ENCODE measurements at places on chromosomes 3 and 15. TPM values are rescaled to one million over a fixed set of nuclear protein-coding genes. Genes with fewer than 3 reads are reported as not detected.

DNA sequence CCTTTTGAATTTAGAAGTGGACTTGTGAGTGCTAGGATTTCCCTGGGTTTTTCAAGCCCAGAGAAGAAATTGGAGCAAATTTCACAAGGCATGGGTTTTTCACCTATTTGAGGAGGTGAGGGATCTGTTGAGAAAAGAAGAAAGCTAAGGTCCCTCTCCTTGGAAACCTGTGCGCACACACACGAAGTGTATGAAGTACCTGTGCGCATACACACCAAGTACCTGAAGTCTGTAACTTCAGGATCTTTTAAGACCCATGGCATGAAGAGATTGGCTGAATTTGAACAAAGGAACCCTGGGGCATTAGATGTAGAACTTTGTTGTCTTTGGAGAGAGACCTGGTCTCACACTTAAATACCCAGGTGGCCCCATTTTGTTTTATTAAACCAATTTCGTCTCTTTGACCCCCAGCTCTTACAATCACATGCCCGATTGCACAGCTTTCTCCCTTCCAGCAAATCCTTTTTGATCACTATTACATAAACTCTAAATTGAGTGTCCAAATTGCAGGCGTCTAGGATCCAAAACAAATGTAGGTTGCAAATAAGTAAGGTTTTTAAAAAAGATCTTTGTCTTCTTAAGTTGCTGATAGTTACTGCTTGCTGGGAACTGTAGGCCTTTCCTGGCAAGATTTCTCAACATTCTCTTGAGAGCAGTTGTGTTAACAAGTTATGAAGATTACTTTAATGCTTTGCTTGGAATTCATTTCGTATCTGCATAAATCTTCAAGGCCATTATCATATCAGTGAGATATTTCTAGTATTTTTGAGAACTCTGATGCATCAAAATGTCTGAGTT lies 64.3 kb downstream of the CMTM8 start:
- H3K27me3 ChIP-seq = peaks cover 26% of the 10 kb centered on the region
- H3K36me3 ChIP-seq = no peaks in the 10 kb centered on the region
- no peak for DNase-seq
- no peak overlapping the region for H3K27ac ChIP-seq
- no peak overlapping the region for H3K4me3 ChIP-seq
- H3K4me1 ChIP-seq = no peaks in the 10 kb centered on the region

- peak overlapping the region; percentile 92 for H3K4me3 ChIP-seq
- peaks cover 9% of the 10 kb centered on the region for H3K36me3 ChIP-seq
- peak overlapping the region; percentile 100 for H3K27ac ChIP-seq
- H3K4me1 ChIP-seq = peaks cover 33% of the 10 kb centered on the region
These were observed 18.2 kb upstream of the HRH1 start for GRCh38 chr3:11136116-11136515.

DNA sequence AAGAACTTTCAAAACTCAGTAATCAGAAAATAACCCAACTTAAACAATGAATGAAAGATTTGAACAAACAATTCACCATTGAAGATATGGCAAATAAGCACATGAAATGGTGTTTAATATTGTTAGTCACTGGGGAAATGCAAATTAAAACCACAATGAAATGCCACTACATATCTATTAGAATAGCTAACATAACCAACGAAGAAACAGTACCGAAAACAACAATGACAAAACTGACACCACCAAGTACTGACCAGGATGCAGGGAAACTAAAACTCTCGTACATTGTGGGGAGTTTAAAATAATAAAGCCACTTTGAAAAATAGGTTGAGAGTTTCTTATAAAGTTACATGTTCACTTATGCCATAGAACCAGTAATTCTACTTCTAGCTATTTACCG lies 69.1 kb downstream of the KBTBD8 start:
- peaks cover 2% of the 10 kb centered on the region for H3K27me3 ChIP-seq
- H3K27ac ChIP-seq = no peak overlapping the region
- H3K36me3 ChIP-seq = no peaks in the 10 kb centered on the region
- H3K4me1 ChIP-seq = no peaks in the 10 kb centered on the region

GRCh38 chr3:45580112-45580765 lies 14.3 kb upstream of the LIMD1 start:
- peaks cover 16% of the 10 kb centered on the region for H3K4me1 ChIP-seq
- H3K36me3 ChIP-seq = no peaks in the 10 kb centered on the region
- no peak for DNase-seq
- H3K4me3 ChIP-seq = no peak overlapping the region
- H3K27ac ChIP-seq = no peak overlapping the region

DNA sequence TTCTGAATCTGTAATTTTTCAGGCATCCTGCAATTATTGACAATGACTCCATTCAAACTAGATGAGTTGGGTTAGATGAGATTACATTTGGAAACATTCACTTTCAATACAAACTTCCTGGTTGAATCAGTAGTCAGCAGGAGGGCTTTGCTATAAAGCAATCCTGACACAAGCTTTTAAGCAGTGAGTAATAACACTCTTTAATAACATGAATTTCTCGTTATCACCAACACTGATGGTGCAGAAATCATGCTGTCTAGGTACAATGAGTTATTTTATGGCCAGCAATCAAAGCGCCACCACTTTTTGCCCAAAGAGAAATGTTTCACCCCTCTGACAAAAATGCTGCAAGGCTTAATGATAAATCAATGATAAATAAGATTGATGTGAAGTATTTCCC lies 474.8 kb upstream of the CNTN4 start:
- DNase-seq = no peak
- no peaks in the 10 kb centered on the region for H3K27me3 ChIP-seq
- H3K27ac ChIP-seq = no peak overlapping the region
- no peak overlapping the region for H3K4me3 ChIP-seq

- no peak overlapping the region for H3K4me3 ChIP-seq
- peaks cover 41% of the 10 kb centered on the region for H3K4me1 ChIP-seq
- H3K27ac ChIP-seq = no peak overlapping the region
These were observed 27.8 kb downstream of the LIPC start for GRCh38 chr15:58459560-58459959.

DNA sequence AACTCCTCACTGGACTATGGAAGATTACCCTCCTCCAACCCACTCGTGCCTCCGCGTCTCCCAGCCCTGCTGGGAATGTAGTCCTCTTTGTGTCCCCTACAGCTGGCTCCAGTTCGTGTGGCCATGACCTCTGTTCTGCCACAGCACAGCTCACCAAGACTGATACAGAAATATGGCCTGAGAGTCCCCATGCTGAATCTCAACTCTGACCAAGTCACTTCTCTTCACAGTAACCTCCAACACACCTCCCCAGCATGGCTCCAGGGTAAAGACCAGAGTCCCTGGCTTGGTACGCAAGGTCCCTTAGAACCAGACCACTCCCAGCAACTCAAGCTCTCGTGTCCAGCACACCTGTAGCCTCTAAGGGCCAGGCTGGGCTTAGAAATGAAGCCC lies 2.3 kb upstream of the COL7A1 start:
- peak overlapping the region; percentile 93 for H3K27ac ChIP-seq
- no peak for DNase-seq
- H3K4me1 ChIP-seq = peaks cover 80% of the 10 kb centered on the region
- H3K4me3 ChIP-seq = 0 out of 2 replicates have a peak overlapping the region, but pooled peaks have one; percentile 34
- peaks cover 2% of the 10 kb centered on the region for H3K27me3 ChIP-seq

DNA sequence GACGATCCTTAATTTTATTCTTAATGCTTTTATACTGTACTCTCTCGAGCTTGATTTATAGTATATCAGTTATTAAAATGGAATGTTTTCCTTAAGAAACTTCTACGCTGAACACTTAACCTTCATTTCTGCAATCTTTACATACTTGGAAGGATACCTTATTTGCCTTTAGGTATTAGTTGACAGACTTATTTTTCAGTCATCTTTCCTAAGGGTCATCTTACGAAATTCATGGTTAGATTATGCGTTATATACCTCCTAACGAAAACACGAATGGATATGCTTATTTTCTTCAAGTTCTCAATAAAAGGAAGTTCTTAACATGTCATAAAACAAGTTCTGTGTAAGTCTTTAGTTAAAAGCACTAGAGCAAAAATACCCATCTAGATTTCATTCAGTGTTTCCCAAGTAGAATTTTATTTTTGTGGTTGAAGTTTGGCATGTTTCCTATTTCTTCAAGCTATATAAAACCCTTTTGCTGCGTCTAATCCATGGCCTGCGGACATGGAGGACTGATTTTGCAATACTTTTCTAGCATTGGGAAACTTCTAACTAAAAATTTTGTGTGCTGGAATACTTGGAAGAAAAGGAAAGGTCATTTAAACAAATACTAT lies 231.3 kb downstream of the TP63 start:
- no peaks in the 10 kb centered on the region for H3K36me3 ChIP-seq
- peak; percentile 18 for DNase-seq
- no peak overlapping the region for H3K27ac ChIP-seq
- H3K4me1 ChIP-seq = no peaks in the 10 kb centered on the region
- peaks cover 5% of the 10 kb centered on the region for H3K27me3 ChIP-seq

GRCh38 chr3:156620260-156620659 lies 54.1 kb upstream of the TIPARP start:
- no peaks in the 10 kb centered on the region for H3K27me3 ChIP-seq
- no peaks in the 10 kb centered on the region for H3K36me3 ChIP-seq
- no peak overlapping the region for H3K4me3 ChIP-seq
- DNase-seq = no peak
- peaks cover 60% of the 10 kb centered on the region for H3K4me1 ChIP-seq

DNA sequence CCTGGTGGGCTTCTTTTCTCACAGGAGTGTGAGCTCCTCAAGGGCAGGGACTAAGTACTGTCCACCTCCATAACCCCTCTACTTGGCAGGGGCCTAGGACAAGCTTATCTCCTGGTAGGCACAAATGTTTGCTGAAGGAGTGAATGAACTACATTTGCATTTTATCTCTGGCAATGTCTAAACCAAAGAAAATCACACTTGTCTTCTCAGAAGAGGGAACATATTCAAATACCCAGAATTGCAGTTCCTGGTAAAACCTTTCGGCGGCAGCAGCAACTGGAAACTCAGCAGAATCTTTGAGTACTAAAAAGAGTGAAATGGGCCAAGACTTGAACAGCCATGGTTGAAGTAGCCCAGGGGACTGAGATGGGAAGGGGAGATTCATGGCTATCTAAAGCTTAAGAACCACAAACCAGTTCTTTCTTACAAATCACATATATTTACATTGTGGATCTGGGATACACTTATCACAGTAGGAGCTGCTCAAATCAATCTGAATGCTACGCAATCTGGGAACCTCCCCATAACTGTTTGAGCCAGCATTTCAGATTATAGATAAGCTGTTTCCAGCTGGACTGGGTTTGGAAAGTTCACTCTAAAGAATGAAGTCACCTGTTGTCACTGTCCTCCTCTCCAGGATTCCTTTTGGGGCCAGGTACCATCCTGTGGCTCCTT lies 18.7 kb upstream of the PTPN9 start:
- no peak overlapping the region for H3K27ac ChIP-seq
- H3K4me3 ChIP-seq = no peak overlapping the region
- peaks cover 19% of the 10 kb centered on the region for H3K36me3 ChIP-seq
- no peaks in the 10 kb centered on the region for H3K27me3 ChIP-seq
- H3K4me1 ChIP-seq = peaks cover 14% of the 10 kb centered on the region

DNA sequence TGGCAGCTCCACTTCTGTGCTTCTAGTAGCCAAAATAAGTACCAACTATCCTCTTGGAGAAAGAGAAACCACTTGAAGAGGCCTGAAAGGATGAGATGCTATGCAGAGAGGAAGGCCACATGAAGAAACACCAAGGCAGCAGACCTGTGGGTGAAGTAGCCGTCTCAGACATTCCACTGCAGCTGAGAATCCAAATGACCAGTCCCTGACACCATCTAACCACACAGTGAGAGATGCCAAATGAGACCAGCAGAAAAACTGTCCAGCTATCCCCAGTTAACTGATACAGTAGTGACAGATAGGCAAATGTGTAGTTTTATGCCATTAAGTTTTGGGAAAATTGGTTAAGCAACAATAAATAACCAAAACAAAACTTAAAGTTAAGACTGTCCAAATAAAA lies 47.9 kb upstream of the ZSCAN2 start:
- DNase-seq = peak; percentile 22
- H3K4me3 ChIP-seq = no peak overlapping the region
- no peak overlapping the region for H3K27ac ChIP-seq

DNA sequence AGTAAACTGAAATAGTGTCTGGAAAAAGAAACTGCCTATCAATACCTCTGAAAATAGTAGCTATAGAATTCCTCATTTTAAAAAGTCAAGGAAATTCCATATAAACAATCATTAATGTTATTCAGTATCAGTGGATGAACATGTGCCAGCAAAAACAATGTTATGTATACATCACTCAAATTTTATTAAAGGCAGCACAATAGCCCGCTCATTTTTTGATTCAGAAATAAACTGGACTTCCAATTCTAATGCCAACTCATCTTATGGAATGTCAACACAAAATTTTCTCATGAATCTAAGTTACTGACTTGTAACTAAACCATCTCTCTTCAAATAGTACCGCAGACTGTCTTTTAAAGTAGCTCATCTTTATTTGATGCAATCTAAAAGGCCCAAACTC lies 19.0 kb downstream of the THBS1 start:
- H3K27me3 ChIP-seq = peaks cover 65% of the 10 kb centered on the region
- peak overlapping the region; percentile 85 for H3K27ac ChIP-seq
- H3K4me3 ChIP-seq = peak overlapping the region; percentile 75
- peaks cover 64% of the 10 kb centered on the region for H3K4me1 ChIP-seq
- DNase-seq = peak; percentile 73

DNA sequence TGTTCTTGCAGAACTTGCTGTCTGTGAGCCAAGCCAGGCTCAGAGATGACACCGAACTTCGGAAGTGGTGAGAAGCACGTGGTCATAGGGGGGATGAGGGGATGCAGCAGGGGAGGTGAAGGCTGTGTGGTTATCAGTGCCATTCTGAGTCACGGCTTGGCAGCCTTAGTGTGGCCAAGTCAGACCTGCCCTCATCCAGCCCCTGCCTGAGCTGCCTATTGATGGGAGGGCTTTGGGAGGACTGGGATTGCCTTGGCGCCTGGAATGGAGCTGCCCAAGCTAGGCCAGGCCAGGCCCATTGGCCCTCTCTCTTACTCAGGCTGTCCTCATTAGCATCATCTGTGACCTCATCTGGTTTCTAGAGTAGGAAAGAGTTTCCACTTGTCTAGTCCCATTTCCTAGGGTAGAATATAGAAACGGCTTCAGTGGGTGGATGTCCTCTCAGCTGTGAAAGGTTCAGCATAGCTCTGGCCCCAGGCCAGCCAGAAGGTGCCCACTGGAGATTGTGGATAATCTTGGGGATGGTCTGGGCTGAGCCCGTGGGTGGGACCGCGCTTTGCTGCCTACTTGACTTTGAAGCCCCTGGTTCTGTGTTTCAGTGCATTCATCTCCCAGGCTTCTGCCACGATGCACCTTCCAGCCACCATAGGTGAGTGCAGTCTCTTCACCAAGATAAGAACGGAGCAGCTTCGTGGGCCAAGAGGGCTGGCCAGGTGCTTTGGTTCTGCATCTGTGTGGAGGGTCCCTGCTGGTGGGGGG lies 7.2 kb downstream of the FAH start:
- H3K36me3 ChIP-seq = peaks cover 63% of the 10 kb centered on the region
- H3K4me1 ChIP-seq = peaks cover 35% of the 10 kb centered on the region
- peak; percentile 8 for DNase-seq
- H3K27ac ChIP-seq = peak overlapping the region; percentile 96

- H3K27me3 ChIP-seq = peaks cover 4% of the 10 kb centered on the region
- 0 out of 2 replicates have a peak overlapping the region, but pooled peaks have one; percentile 17 for H3K27ac ChIP-seq
- DNase-seq = peak; percentile 86
- H3K4me3 ChIP-seq = no peak overlapping the region
These were observed 43.2 kb upstream of the CMSS1 start for GRCh38 chr3:99774467-99774866.

The ZMYND10 gene
- 0.27 TPM for total RNA-seq

The CCDC80 gene
- total RNA-seq = 384 TPM

The ACSBG1 gene
- total RNA-seq = not detected

The KNG1 gene
- total RNA-seq = not detected

The TMCO5A gene
- not detected for total RNA-seq

The CHL1 gene
- not detected for total RNA-seq

The PLCD1 gene
- 13.6 TPM for total RNA-seq

The ATP11B gene
- total RNA-seq = 45.6 TPM

The PLA1A gene
- not detected for total RNA-seq

The SLC51A gene
- not detected for total RNA-seq
